ENCODE measurements at places on chromosomes 16 and 17.

- no peak for DNase-seq
Measured at GRCh38 chr17:76654408-76654807, 10.9 kb upstream of the ST6GALNAC1 start.

DNA sequence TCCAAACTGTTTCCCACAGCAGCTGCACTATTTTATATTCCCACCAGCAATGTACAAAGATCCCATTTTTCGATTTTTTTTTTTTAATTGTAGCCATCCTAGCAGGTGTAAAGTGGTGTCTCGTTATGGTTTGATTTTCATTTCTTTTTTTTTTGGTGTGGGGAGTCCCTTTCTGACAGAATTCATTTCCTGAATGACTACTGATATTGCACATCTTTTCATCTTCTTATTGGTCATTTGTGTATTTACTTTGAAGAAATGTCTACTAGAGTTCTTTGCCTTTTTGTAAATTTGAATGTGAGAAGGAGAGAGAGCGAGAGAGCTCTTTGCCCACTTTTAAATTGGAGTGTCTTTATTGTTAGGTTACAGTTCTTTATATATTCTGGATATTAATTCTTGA lies 14.0 kb downstream of the CYB5B start:
- DNase-seq: no peak

DNA sequence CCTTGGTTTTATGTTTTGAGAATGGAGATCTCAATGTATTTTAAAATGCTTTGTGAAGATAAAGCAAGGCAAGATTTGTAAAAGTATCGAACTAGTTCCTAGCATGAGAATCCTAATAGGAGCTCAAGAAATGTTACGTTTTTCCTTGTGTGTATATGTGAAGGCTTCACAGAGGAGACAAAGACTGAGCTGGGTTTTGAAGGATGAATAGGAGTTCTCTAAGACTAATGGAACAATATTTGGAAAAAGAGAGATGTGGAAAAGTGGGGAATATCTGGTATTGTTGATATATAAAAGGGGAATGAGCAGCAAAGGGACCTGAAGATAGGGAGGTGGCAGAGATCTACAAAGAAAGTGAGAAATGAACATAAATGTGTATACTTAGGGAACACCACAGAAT lies 127.4 kb downstream of the SNX11 start:
- DNase-seq: no peak

- no peak for DNase-seq
Measured at GRCh38 chr16:85200471-85201278, 88.4 kb upstream of the CIBAR2 start.

GRCh38 chr16:47140686-47141085 lies 3.1 kb downstream of the NETO2 start:
- DNase-seq: no peak

DNA sequence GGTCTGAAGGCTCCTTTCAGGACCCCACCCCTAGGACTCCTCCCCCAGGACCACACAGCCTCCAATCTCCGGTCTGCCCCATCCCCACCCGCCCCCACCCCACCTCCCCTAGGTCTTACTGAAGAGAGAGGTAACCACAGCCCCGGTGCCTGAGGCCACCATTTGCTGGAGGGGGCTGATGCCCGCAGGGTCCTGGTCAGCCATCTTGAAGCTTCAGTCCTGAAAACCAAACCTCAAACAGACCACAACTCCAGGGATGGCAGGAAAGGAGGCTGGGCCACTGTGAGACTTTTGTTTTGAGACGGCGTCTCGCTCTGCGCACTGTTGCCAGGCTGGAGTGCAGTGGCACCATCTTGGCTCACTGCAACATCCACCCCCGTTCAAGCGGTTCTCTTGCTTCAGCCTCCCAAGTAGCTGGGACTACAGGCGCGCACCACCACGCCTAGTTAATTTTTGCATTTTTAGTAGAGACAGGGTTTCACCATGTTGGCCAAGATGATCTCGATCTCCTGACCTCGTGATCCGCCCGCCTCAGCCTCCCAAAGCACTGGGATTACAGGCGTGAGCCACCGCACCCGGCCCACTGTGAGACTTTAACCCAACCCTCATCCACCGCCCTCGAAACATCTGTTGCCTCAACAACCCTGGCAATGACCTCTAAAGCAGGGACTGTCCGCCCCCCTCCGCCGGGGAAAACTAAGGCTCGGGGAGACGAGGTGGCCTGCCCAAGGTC lies 1.1 kb downstream of the SLC25A39 start:
- no peak for DNase-seq

DNA sequence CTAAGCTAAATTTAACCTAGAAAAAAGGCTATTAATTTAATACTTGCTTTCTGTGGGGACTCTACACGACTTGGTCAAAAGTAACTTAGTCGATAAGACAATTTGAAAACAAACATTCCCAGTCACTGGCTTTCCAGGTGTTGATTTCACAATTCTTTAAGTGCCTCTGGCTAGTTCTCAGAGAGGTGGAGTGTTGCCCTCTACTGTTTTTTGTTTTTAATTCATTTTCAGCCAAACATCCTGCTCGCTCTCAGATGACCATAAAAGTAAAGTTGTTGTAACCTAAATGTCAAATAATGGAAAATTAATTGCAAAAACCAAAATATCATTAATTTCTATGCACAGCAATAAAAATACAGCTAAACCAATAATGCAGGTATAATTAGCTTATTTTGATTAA lies 107.1 kb downstream of the MYO1D start:
- no peak for DNase-seq

- DNase-seq: no peak
Measured at GRCh38 chr17:81481815-81482505, 30.6 kb downstream of the ACTG1 start.

DNA sequence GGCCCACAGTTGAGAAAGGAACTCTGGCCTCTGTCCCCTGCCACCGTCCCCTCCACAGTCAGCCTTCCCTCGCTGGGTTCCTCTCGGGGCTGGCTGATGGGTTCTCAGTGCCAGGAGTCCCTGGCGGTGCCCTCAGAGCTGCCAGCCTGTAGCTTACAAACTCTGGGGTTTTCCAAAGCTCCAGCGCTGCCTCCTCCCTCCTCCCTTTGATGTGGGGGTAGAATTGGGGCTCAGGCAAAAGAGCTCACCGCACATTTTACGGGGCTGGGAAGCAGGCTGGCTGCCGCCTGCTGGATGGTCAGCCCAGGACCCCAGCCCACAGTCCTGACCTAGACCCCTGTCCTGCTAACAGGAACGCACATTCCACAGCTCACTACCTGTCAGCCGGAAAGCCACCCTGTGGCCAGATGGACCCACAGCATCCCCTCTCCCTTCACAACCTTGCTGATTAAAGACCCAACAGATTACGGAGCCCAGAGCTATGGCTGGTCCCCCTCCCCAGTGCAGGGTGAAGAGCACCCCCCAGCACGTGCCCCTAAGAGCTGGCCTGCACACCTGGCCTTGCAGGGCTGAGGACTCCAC lies 6.0 kb downstream of the VASN start:
- no peak for DNase-seq

- DNase-seq: no peak
Measured at GRCh38 chr17:79806446-79806760, 9.5 kb upstream of the CBX8 start.

DNA sequence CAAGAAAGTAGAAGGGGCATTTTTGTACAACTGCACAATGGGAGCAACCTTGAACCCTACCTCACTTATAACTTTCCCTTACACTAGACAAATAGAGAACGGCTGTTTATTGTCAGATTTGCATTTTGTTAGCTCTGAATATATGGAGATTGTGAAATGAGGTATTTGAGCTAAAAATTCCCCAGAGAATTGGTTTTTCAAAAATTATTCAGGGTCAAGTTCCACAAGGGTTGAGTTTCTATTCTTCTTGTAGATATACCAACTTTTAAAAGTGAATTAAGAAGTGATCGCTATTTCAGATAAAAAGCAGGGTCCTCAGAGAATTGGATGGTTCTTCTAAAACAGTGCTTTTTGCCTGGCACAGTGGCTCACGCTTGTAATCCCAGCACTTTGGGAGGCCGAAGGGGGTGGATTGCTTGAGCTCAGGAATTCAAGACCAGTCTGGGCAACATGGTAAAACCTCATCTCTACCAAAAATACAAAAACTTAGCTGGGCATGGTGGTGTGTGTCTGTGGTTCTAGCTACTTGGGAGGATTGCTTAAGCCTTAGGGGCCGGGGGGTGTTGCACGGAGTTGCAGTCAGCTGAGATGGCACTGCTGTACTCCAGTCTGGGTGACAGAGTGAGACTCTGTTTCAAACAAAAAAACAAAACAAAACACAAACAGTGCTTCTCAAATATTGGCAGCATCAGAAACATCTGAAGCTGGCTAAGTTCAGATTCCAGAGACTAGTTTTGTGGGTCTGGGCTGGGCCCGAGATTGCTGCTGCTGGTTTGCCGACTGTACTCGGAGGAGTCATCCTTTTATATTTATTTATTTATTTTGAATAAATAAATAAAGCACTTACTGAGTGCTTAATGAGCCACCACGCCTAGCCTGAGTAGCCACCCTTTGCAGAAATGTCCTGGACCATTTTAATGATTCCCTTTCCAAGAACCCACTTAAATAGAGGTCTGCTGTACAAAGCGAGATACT lies 50.9 kb downstream of the PECAM1 start:
- no peak for DNase-seq

GRCh38 chr17:17783825-17784656 lies 52.7 kb downstream of the SREBF1 start:
- DNase-seq: peak; percentile 13

- DNase-seq: peak; percentile 77
Measured at GRCh38 chr17:42337442-42337841, 49.1 kb downstream of the STAT5A start.

DNA sequence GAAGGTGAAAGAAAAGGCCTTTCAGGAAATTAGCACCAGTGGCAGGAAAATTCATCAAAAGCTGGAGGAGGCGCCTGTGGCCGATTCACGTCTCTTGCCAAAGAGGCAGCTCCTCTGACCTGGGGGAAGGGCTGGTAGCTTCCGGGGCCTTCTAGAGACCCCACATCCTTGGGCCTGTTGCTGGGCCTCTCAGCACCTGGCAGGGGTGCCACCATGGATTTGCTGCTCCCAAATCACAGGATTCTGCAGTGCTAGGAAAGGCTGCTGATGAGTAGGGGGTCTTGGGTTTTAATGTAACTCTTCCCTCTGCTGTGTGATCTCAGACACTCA lies 11.6 kb upstream of the CBFB start:
- no peak for DNase-seq

GRCh38 chr17:47615766-47616424 lies 33.8 kb upstream of the KPNB1 start:
- no peak for DNase-seq

GRCh38 chr17:77869665-77870132 lies 88.8 kb upstream of the TNRC6C start:
- no peak for DNase-seq

GRCh38 chr16:28617874-28618273 lies 8.0 kb upstream of the SULT1A1 start:
- no peak for DNase-seq

- no peak for DNase-seq
Measured at GRCh38 chr17:14119546-14119945, 50.2 kb downstream of the COX10 start.

DNA sequence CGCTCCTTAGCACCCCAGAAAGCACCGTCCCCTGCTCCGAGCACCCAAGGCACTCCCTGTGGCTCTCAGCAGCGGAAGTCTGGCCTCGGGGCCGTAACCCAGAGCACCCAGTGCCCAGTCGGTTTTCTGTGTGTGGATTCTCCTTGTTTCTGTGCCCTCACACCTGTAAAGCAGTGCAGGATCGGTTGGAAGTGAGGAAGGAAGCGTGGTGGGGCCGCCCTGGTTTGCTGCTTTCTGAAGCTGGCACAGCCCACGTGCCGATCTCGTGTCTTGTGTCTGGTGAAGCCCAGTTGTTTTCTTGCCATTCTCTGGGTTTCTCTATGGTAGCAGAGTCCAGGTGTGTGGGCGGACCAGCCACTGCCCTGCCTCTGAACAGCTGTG lies 3.7 kb downstream of the ACSF3 start:
- no peak for DNase-seq

- DNase-seq: no peak
Measured at GRCh38 chr16:17777408-17777863, 306.7 kb upstream of the XYLT1 start.

Data from stimulated activated CD4-positive, alpha-beta T cell treated with anti-CD3 and anti-CD28 coated beads, TNF-alpha, amount 100 ng/mL, for 24 hours (primary cell).